ENCODE measurements at places on chromosomes 2 and 18. TPM values are rescaled to one million over a fixed set of nuclear protein-coding genes. Genes with fewer than 3 reads are reported as not detected.

SCYGR2 gene
- total RNA-seq: not detected

SERPINB7 gene
- total RNA-seq: 4.2 TPM

TTC39C gene
- 18.5 TPM for total RNA-seq

CYP27A1 gene
- 15.9 TPM for total RNA-seq

OSBPL1A gene
- total RNA-seq: 20.0 TPM

CCT7 gene
- 493 TPM for total RNA-seq

IGFBP2 gene
- 38.7 TPM for total RNA-seq

RIT2 gene
- total RNA-seq: not detected

CXCR1 gene
- not detected for total RNA-seq

DNAJC5G gene
- total RNA-seq: not detected

CNNM3 gene
- total RNA-seq: 3.7 TPM

DPP10 gene
- total RNA-seq: not detected

SH3BP4 gene
- total RNA-seq: 62.1 TPM

ERCC3 gene
- total RNA-seq: 29.0 TPM

Data from bronchus fibroblast of lung (primary cell).